ENCODE measurements at places on chromosomes 1 and 21.

DNA sequence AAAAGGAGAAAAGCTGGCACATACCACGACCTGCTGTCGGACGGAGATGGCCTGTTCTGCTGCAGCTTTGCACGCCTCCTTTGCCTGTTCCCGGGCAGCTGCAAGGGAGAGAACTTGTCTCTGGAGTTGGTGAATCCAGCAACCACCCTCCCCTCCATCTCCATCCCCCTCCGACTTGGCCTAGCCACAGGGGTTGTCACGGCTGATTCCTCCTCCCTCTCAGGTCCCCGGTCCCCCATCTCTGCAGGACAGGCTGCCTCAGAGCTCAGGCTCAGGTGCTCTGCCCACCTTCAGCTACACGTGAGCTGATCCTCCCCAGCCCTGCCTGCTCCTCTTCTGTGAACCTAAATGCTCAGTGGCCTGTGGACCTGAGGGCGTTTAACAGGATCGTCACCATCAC is 11.1 kb upstream of the SRM start:
- DNase-seq: no peak

DNA sequence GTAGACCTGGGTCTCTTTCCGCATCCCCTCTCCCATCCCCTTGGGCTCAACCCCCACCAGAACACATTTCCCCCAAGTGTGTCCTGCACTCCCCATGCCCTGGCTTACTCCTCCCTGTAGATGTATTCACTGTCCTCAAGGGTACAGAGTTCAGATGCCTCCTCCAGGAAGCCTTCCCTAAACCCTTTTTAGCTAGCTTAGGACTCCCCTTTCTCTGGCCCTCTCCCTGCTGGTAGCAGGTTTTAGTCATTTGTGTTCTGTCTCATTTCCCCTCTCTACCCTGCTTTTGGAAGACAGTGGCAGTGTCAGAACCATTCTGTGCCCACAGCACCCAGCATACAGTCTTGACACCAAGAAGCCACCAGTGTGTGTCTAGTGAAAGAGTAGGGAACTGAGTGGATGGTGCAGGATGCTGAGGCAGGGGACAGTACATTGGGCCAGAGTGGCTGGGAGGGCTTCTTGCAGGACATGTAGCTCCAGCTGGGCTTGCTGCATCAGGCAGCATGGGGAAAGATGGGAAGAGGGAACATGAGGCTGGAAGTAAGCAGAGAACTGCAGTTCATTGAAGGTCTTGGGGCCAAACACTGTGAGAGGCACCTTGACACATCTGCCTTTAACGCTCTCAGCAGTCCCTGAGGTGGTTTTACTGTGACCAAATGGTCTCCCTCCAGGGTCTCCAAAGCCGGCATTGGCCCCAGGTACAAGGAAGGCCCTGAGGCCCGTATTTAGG is 2.5 kb downstream of the FOXO6 start:
- no peak for DNase-seq

- no peak for DNase-seq
These were observed 971 bp upstream of the RNF2 start for GRCh38 chr1:185044387-185044786.

DNA sequence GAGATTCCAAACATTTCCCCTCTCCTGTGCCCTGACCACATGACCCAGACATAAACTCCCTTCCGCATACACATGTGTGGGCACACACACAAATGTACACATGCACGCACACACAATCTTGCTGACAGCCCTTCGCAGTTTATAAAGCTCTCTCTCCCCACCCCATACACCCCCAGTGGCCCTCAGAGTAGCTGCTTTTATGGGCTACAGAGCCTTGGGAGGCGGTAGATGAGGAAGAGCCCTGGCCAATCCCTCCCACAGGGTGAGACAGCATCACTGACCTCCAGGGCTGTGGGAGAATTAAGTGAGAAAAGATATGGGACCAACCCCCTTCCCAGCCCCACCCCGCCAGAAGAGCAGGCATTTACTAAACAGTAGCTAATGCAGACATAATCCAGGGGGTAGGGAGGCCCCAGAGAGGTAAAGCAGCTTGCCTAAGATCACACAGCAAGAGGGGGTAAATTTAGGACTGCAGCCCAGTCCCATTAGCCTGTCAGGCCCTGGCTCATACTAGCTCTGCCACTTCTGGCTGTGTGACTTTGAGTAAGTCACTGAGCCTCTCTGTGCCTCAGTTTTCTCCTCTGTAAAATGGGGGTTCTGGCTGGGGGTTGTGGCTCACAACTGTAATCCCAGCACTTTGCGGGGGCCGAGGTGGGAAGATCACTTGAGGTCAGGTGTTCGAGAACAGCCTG is 5.1 kb downstream of the SDC3 start:
- no peak for DNase-seq

- no peak for DNase-seq
These were observed 3.2 kb downstream of the SLAMF6 start for GRCh38 chr1:160519642-160520435.

GRCh38 chr1:171566467-171566866 is 55.6 kb upstream of the MYOCOS start:
- no peak for DNase-seq

DNA sequence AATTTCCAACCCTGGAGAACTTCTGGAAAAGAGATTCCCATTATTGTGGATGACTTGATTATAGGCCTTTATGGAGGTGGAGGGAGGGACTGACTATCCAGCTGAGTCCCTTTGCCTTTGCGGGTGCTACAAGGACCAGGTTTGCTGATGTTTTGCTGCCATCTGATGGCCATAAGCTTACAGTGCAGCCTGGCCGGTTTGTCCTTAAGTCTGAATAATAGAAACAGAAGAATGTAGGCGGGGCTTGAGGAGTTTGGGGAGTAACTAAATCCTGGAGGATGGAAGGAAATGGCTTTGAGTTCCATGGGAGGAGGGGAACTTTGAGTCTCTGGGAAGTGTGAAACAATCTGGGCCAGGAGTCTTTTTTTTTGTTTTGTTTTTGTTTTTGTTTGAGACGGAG is 55.7 kb upstream of the CD1D start:
- DNase-seq: peak; percentile 77

GRCh38 chr1:205961405-205961804 is 18.1 kb upstream of the SLC26A9 start:
- no peak for DNase-seq

- DNase-seq: no peak
These were observed 3.9 kb downstream of the CAPN9 start for GRCh38 chr1:230750986-230751625.

DNA sequence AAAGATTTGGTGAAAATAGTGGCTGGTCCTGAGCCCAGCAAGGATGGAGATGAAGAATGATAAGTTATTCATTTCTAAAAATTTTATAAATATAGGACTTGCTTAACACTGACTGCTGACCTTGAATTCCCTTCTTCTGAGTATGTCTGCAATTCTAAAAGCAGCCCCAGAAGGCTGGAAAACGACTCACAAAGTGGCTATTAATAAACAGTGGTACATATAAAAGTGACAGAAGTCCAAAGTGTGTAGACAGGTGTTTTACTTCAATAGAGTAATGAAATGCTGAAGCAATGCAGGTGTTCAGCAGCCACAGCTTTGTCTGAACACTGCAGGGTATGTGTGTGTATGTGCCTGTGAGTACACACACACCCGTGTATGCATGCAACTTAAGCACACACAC is 219.0 kb upstream of the NRIP1 start:
- DNase-seq: no peak

- peak; percentile 96 for DNase-seq
These were observed at the start of gene ILF2 for GRCh38 chr1:153670859-153671627. ILF2 (minus strand) TSS chr1:153670993; CDS start chr1:153670922, 71 bp downstream.

- DNase-seq: no peak
These were observed 102.6 kb upstream of the ATP1A1 start for GRCh38 chr1:116270316-116271057.

GRCh38 chr1:231162970-231163829 is 1.3 kb downstream of the TRIM67 start:
- no peak for DNase-seq

DNA sequence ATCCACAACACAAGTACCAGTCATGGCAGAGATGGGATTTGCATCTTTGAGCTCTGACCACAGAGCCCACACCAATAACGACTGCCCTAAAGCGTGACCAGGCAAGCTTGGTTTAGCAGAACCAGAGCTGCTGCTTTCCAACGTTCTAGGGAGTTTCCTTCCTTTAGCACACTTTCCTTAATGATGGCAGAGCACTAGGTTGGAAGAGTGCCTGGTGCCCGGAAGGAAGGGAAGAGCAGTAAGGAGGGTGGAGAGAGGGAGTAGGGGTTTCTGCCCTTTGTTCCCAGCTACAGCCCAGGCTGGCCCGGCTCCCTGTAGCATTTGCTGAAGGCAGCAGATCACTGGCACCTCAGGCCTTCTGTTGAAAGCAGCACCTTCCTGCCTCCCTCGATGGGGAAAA is 6.1 kb upstream of the EVA1C start:
- no peak for DNase-seq

GRCh38 chr1:21337928-21338572 is 47.8 kb upstream of the ECE1 start:
- DNase-seq: peak; percentile 29

- DNase-seq: no peak
These were observed 33.1 kb upstream of the LBR start for GRCh38 chr1:225460737-225461532.

DNA sequence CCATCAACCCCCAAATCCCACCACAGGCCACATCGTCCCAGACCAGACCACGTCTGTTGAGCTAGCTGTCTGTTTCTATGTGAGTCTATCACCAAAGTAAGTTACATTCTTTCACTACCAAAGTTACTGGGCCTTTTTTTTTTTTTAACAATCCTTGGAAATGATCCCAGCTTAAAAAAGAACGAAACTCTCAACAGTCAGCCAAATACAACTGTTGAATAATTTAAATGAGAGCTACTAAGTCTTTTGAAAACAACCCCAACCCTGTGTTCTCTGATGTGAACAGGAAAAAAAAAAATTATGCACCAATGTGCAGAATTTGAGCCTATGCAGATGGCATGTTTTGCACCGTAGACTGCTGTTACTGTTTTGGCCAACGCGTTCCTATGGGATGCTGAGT is 134.0 kb upstream of the ETS2 start:
- DNase-seq: no peak

- DNase-seq: peak; percentile 55
These were observed 10.2 kb downstream of the EEIG2 start for GRCh38 chr1:108570128-108570527.

DNA sequence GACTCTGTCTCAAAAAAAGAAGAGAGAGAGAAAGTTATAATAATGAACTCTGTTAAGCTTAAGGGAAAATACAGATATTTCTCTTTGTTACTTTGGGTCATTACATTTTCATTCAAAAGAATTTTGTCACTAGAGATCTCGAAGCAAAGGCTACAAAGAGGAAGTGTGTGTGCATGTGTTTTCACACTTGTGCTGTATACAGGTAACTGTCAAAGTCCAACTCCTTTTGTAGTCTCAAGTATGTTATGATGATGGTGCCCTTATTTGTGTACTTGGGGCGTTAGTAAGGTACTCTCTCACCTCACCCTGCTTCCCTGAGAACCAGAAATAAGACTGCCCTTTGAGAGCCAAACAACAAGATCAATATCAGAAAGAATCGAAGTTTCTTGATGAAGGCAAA is 152.9 kb upstream of the ZNF644 start:
- no peak for DNase-seq

- no peak for DNase-seq
These were observed 61.4 kb upstream of the DIRAS3 start for GRCh38 chr1:68111519-68112436.

DNA sequence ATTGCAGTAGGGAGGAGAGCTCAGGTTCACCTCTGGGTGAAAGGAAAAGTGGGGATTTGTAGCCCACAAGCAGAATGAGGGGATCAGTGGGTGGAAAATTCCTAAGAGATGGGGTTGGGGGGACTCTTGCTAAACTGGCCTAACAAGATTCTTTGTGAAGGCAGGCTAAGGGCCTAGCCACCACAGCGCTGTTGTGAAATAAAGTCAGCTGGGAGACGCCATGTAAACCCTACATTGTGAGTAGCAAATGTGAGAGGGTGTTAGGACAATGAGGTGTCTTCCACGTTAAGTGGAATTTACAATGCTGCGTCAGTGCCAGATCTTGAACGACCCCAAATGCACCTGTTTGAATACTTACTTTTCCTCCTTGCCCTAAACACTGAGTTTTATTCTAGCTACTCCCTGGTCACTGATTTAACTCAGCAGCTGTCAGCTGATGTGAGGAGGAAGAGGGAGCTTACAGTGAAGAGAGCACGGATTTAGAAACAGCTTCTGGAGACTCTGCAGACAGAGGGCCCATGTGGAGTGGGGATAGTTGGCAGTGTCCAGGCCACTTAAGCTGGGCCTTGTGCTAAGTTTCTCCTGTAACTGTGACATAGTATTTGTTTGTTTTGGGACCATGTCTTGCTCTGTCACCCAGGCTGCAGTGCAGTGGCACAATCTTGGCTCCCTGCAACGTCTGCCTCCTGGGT is 17.3 kb downstream of the PDPN start:
- no peak for DNase-seq

DNA sequence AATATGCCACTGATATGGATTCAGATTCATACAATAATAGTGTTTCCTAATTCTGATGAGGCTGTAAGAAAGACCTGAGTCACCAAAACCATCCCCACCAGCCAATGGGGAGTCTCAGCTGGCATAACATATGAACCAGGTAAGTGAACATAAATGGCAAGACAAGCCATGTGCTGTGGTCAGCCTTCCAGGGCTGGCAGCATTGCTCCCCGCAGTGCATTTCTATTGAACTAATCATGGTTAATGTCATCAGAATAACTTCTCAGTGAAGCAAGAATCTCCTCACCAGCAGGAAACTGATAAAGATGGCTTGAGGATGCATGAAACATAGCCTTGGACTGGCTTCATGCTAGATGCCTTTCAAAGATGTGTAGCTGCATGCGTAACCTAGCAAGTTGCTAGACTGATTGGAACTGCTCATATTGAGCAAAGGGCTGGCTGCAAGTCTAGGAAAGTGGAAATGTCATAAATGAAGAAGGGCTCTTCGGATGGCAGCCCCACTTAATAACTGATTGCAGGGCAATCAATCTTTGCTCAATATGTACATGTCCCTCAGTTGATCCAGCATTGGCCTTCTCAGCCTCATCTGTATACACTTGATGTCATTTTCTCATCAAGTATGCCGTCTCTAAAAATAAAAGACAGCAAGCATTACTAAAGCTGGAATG is 88.0 kb downstream of the NTNG1 start:
- DNase-seq: no peak

DNA sequence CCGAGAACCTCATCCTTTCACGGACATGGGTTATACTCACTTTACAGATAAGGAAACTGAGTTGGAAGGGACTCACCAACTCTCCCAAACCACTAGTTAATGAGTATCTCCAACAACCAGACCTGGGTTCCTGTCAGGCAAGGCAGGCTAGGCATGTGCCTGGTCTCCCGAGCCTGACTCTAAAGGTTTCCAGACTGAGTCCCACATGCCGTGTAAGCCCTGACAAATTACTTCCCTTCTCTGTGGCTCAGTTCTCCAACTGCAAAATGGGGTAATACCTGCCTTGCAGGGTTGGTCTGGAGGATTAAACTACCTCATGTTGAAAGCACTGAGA is 34.3 kb downstream of the SSBP3 start:
- no peak for DNase-seq

DNA sequence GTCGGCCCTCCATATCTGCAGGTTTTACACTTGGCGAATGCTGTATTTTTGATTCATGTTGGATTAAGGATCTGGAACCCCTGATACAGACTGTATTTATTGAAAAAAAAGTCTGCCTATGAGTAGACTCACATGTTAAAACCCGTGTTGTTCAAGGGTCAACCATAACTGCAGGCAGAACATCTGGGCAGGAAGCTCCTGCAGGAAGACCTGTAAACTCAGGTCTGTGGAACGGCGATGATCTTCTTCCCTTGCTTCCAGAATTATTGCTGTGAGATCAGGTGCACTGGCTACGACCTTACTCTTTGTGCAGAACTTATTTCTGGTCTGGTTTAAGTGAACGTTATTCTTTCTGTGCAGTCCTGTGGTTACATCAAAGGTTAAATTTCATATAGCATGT is 96.6 kb downstream of the DISC1 start:
- DNase-seq: no peak

- peak; percentile 15 for DNase-seq
These were observed 190.2 kb downstream of the RASAL2 start for GRCh38 chr1:178284058-178284457.

Data from GDM1 (cell line).